ENCODE measurements at places on chromosomes 13 and 19. TPM values are rescaled to one million over a fixed set of nuclear protein-coding genes. Genes with fewer than 3 reads are reported as not detected.

Gene FBN3
- total RNA-seq, result not detected

Gene APOC4
- not detected for total RNA-seq

Gene MEIOSIN
- total RNA-seq, result not detected

Gene CTXN1
- 1.7 TPM for total RNA-seq

Gene ZNF85
- 8.2 TPM for total RNA-seq

Gene ADAMTSL5
- total RNA-seq, result 6.0 TPM

Gene C19orf85
- total RNA-seq, result not detected

Gene SUGP2
- total RNA-seq, result 50.2 TPM

Gene GNA15
- total RNA-seq, result 114 TPM

Gene PPP1R12C
- 59.8 TPM for total RNA-seq

Gene C19orf25
- 34.9 TPM for total RNA-seq

Gene ERCC5
- total RNA-seq, result 65.4 TPM

Gene CEACAM4
- total RNA-seq, result not detected

Gene S1PR4
- 0.11 TPM for total RNA-seq

Gene ELSPBP1
- total RNA-seq, result not detected

Gene MISP3
- 0.78 TPM for total RNA-seq

Gene ZNF132
- 5.6 TPM for total RNA-seq

Gene CFD
- total RNA-seq, result 1.7 TPM

Gene JAK3
- total RNA-seq, result 0.68 TPM

Gene NCAN
- not detected for total RNA-seq

Gene C1QTNF9
- not detected for total RNA-seq

Gene LYL1
- 2.1 TPM for total RNA-seq

Gene LHB
- 0.44 TPM for total RNA-seq

Gene KCNN1
- total RNA-seq, result not detected

Gene CEACAM5
- total RNA-seq, result not detected

Gene CNFN
- 6.7 TPM for total RNA-seq

Gene HSH2D
- 3.1 TPM for total RNA-seq

Gene BEST2
- total RNA-seq, result not detected

All from foreskin keratinocyte (primary cell).